ENCODE measurements at places on chromosomes 2 and 18.

DNA sequence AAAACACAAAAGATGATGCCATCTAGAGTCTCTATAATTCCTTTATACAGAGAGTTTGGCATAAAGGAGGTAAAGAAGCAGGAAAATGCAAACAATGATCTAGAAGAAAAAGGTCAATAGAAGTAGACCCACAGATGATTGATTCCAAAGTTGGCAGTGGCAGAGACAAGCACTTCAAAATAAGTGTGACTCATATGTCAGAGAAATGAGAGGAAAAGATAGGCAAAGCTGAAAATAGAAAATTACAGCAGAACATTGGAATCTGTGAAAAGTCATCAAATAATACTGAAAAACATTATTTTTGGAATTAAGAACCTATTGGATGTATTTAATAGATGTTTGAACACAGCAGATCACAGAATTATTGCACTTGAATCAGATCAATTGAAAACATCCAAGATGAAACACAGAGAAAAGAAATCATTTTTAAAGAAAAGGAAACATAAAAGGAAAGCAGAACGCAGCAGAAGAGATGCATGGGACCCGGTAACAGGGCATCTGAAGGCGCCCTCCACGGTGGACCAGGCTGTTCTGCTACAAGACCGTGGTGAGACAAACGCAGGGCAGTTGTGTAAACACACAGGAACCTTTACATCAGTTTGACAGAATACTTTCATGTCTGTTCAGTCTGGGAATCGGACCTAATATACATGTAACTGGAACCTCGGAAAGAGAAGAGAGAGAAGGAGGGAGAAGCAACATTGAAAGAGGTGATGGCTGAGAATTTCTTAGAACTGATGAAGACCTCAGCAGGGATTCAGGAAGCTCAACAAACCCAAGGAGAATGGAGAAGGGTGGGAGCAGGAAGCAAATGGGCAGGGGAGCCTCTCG is 74.6 kb upstream of the GPC1 start:
- no peak for DNase-seq

GRCh38 chr2:128286011-128286721 is 32.5 kb downstream of the HS6ST1 start:
- no peak for DNase-seq

GRCh38 chr18:4511166-4511565 is 56.1 kb upstream of the DLGAP1 start:
- DNase-seq: no peak

DNA sequence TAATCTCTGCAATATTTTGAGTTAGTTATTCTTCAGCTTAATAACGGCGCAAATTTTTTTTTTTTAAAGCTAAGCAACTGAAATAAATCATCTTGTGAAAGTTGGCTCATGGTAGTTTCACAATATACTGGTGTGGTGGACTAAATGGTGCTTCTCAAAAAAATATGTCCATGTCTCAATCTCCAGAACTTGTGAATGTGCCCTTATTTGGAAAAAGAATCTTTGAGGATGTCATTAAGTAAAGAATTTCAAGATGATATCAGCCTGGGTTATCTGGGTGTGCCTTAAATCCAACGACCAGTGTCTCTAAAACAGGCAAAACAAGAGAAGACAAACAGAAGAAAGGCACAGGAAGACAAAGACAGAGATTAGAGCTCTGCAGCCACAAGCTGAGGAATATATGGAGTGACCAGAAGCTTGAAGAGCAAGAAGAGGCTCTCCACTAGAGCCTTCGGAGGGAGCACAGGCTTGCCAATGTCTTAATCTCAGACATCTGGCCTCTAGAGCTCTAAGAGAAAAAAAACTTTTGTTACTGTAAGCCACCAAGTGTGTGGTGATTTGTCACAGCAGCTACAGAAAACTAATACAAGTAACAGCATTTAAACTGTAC is 71.4 kb downstream of the HNMT start:
- DNase-seq: no peak

- no peak for DNase-seq
Measured at GRCh38 chr2:129467012-129467779, 512.3 kb upstream of the RAB6C start.
